ENCODE measurements at places on chromosomes 13 and 19.
A peak's percentile ranks its signal among the peaks of the same experiment; 100 is the strongest.

GRCh38 chr19:42233106-42233505 is 9.3 kb downstream of the GSK3A start:
- no peak for DNase-seq

GRCh38 chr19:41175801-41176777 is 16.9 kb upstream of the CYP2S1 start:
- peak; percentile 1 for DNase-seq

DNA sequence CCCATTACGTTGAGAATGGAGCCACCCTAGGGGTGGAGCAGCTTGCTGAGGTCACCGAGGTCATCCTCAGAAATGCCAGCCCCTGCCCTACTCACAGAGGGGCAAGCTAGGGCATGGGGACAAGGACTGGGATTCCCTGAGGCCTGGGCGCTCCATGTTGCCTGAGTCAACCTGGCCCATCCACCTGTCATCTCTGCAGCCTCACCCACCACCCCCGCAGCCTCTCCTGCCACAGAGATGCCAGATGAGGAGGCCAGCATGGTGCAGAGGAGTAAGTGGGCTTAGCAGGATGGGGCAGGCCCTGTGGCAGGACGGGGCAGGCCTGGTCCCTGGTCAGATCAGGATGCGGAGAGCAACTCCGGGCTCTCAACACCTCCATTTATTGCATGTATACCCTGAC is 9.5 kb downstream of the NKPD1 start:
- DNase-seq, result no peak

DNA sequence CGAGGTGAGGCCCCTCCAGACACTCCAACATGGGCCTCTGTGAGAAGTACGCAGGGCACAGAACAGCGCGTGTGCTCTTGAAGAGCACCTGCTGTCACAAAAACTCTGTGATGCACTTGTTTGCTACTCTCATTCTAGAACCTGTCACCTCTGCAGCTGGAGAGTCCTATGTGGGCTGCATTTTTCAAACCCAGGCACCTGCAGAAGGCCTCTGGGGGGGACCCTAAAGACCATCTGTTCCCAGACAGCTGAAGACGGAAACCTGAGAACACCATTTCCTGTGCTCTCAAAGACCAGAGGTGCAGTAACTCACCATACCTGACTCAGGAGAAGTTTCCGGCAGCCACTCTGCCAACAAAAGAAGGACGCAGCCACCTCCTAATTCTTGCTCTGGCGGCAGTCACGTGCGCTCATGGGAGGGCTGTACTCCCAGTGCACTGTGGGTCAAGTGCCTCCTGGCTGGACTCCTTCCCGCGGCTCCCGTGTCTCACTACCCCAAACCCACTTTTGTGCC is 28.1 kb downstream of the RANBP3 start:
- DNase-seq, result no peak

DNA sequence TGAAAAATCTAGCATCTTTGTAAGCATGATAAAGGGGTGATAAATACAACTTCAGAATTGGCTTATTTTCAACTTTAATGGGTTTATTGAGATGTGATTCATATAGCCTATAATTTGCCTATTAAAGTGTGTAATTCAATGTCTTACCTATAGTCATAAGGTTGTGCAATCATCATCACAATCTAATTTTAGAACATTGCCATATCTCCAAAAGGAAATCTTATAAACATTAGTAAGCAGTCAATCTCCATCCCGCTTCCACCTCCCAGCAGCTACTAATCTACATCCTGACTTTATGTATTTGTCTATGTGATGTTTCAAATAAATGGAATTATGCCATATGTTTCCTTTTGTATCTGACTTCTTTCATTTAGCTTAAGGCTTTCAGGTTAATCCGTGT is 145.2 kb upstream of the KLHL1 start:
- no peak for DNase-seq

DNA sequence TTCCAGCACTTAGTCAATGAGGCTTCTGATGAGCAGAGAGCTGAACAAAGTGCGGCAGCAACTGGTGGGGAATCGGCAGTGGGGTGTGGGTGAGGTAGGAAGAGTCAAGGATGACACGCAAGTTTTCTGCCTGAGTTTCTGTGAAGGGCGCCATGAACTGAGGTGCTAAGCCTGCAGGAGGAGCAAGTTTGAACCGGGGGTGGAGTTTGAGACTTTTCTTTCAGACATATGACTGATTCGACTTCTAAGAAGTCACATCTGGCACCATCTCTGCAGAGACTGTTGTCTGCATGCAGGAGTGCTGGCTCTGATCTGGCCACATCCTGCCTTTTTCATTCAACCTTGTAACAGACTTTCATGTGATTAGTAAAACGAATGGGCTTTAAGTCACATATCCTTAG is 14.8 kb upstream of the GPI start:
- no peak for DNase-seq

GRCh38 chr19:6067975-6068374 is 42.3 kb downstream of the RFX2 start:
- no peak for DNase-seq

DNA sequence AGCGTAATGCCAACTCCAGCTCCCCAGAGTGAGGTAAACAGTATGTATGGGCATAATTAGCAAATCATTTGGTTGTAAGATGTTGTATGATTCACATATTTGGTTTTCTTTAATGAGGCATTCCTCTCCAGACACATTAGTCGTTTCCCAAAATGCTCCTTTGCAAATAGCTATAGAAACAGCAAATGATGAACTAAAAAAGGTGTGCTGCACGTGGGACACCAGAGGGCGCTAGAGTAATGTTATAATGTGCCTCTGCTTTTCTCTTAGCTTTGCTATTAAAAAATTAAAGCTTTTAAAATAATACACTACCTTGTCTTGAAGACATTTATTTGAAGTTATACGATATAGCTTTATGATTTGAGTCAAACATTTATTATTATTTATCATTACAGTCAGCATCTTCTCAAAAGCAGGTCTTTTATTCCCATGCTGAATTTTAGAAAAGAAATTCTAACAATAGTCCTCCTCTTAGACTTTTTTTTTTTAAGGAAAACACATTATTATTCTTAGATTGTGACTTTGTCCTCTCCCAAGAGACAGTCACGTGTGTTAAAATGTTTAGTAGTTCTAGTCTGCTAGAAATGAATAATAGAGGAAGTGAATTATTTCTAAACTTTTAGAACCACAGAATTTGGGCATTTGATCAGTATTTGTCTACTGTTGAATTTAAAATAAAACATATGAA is 121.6 kb upstream of the FRY start:
- DNase-seq, result peak; percentile 17

DNA sequence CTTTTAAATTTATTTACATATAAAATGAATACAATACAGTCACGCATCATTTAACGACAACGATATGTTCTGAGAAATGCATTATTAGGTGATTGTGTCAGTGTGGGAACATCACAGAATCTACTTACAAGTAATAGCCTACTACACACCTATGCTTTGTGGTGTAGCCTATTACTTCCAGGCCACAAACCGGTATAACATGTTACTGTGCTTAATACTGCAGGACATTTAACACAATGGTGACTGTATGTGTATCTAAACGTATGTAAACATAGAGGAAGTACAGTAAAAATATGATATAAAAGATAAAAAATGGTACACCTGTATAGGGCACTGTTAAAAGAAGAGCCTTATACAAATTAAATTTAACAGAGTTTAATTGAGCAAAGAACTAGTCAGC is 62.4 kb upstream of the KLHL1 start:
- DNase-seq, result no peak

GRCh38 chr13:77832339-77833100 is 86.1 kb downstream of the EDNRB start:
- DNase-seq, result no peak

GRCh38 chr13:21348488-21349120 is 110.5 kb downstream of the ZDHHC20 start:
- no peak for DNase-seq

GRCh38 chr19:17658240-17658639 is 29.9 kb downstream of the UNC13A start:
- DNase-seq, result no peak
